Epithelial cell of umbilical artery (primary cell): ENCODE measurements at places on chromosomes 13 and 19. TPM values are rescaled to one million over a fixed set of nuclear protein-coding genes. Genes with fewer than 3 reads are reported as not detected.

PSPC1 gene
- 71.1 and 97.1 TPM in 2 replicates for total RNA-seq

CGB3 gene
- total RNA-seq: not detected in 2 replicates

ASPDH gene
- not detected in 2 replicates for total RNA-seq

PSG1 gene
- not detected in 2 replicates for total RNA-seq

TEKTIP1 gene
- total RNA-seq: not detected in 2 replicates

ATP4B gene
- total RNA-seq: not detected in 2 replicates

NKPD1 gene
- total RNA-seq: 0.30 and 0.32 TPM in 2 replicates

SYNE4 gene
- total RNA-seq: not detected in 2 replicates

ZSCAN5C gene
- not detected in 2 replicates for total RNA-seq

SNAPC2 gene
- 16.3 and 22.7 TPM in 2 replicates for total RNA-seq

CD177 gene
- total RNA-seq: not detected in 2 replicates

CGB8 gene
- total RNA-seq: not detected in 2 replicates

GGN gene
- 0.30 and 0.32 TPM in 2 replicates for total RNA-seq

OR10H1 gene
- total RNA-seq: not detected in 2 replicates
